ENCODE measurements at places on chromosomes 6 and 20. TPM values are rescaled to one million over a fixed set of nuclear protein-coding genes. Genes with fewer than 3 reads are reported as not detected.

GRCh38 chr6:25755483-25755882 is 941 bp downstream of the SLC17A4 start:
- no peak for DNase-seq

DNA sequence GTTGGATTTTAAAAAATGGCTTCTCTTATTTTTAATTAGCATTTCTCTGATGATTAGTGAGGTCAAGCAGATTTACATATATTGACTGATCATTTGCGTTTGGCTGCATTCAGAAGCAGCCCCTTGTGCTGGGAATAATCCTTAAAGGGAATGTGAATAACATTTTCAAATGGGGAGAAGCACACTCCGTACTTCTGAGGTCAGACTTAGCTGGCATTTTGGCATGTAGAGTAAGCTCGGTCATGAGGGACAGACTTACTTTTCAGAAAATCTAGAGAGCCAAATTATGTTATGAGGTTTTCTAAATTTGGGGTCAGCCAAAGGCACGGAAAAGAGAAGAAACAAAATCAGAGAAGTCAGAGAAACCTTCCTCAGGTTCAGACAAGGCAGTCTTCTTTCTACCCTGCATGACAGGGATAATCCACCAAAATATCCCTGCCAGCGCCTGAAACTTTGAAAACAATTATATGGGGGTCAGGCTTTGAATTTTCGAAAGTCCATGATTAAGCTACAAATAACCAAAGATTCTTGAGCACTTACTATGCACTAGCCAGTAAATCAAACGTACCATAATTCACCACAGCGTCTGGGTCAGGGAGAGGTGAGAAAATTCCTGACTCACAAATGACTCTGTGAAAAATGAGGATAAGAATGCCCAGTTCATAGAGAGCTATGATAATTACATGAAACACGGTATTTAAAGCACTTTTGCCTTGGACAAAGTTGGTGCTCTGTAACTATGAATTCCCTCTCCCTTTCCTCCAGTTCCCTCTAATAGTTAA is 44.9 kb downstream of the ADAT2 start:
- no peak for DNase-seq

- DNase-seq, result no peak
These were observed 184.8 kb downstream of the ZNF217 start for GRCh38 chr20:53408691-53409446.

The RBPJL gene
- not detected for total RNA-seq

The CABLES2 gene
- 6.9 TPM for total RNA-seq

Data from kidney epithelial cell (primary cell).